Sciatic nerve (tissue), 2 donors: ENCODE measurements at places on chromosomes 2 and 18. TPM values are rescaled to one million over a fixed set of nuclear protein-coding genes. Genes with fewer than 3 reads are reported as not detected.

MARCO gene
- 22.0 TPM for total RNA-seq

LYPD6 gene
- total RNA-seq = 10.0 TPM

ZSWIM2 gene
- not detected for total RNA-seq

PRKAG3 gene
- total RNA-seq = 0.49 TPM

LDLRAD4 gene
- total RNA-seq = 27.1 TPM

ACADL gene
- 32.4 TPM for total RNA-seq

COL3A1 gene
- total RNA-seq = 191 TPM

DNA sequence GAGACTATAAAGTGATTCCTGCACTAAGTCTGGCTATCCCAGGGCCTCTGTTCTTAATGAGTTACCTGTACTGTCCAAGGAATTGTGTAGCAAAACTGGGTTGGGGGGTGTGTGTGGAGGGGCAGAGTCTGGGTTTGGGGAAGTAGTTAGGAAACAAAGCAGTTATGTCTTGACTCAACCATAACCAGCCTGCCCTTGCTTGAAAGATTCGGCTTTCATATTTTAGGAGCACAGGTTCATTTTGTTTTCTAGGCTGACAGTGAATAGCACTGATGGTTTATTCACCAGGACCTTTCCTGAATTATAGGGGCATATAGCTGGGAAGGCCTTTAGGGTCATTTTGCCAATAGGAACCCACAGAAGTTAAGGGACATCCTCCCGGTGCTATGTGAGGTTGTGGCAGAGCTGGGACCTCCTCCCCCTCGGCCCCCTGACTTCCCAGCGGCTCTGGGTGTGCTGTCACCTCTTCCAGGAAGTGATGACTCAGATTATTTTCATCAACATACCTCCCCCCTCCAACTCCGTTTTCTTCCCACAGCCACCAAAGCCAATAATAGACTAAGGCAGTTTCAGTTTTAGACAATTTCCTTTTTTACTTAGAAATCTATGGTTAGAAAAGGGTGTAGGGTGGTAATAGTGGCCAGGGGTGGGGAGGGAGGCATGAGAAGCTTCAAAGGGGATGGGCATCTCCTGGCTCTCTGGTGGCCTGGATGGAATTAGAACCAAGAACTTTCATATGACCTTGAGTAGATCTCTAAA is 44.8 kb downstream of the SETBP1 start:
- no peak for DNase-seq

- DNase-seq = no peak
Observed at GRCh38 chr2:236571145-236571544, 1.5 kb downstream of the ACKR3 start.

DNA sequence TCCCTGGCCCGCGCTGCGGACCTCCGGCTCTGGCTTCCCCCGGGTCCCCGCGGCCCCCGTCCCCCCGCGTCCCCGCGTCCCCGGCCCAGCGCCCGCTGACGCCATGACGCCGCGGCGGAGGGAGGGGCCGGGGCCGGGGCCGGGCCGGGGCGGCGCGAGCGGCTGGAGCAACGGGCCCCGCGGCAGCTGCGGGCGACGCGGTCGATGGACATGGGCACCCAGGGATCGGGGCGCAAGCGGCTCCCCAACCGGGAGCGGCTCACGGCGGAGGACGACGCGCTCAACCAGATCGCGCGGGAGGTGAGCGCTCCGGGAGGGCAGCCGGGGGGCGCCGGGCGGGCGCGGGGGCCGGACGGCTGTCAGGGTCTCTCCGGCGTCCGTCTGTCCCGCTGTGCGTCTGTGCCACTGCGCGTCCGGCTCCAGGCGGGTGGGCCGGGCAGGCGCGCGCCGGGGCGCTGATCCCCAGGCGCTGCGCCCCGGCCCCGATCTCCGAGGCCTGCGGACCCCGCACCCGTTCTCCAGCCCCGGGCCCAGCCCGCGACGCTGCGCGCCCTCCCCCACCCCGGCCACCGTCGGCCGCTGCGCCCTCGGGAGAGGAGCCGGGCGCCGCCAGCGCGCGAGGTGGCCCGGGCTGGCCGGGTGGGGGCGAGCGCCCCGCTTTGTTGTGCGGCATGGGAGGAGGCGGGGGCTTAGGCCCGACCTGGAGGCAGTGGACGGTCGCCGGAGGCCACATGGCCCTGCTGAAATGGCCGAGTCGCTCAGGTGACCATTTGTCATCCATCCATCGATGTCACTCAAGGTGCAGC is at the start of gene LRRFIP1:
LRRFIP1 (plus strand) TSS at position 147 of the 806 bp plus-strand sequence; CDS start at position 205, 58 bp downstream.
- peak; percentile 60 for DNase-seq

GRCh38 chr18:5064841-5065370 is 132.2 kb downstream of the AKAIN1 start:
- DNase-seq = no peak

DNA sequence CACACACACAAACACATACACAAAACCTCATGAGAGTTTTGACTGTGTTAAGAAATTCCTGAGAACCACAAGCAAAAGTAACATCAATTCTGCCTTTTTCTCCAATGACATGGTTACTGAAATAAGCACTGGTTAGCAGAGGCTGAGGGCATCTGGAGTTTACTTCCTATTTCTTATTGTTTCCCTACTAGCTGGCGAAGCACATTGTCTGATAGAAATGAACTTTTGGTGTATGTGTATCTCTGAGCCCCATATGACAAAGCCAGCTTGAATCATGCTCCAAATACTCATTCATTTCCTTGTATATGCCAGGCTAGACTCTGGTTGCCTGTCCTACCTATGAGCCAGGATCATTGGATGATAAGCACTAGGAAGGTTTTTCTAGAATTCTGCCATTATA is 203.1 kb downstream of the NCKAP5 start:
- DNase-seq = no peak

GRCh38 chr18:9055626-9056025 is 46.9 kb upstream of the NDUFV2 start:
- DNase-seq = no peak

DNA sequence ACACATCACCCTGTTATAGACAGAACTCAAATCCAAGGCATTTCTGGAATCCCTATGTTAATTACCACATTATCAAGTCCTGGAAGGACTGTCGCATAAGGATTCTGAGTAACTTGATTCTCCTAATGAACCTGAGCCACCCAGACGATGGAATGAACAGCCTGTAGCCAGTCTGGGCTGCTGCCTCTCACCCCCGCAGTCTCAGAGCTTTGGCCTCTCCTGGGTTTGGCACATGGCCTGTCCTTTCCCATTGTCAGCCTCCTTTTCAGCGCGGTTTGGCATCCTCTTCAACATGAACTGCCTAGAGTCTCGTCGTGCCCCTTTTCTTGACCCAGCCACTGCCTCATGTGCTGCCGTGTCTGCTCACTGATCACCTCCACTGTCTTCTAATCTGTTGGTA is 147.6 kb downstream of the SLC8A1 start:
- no peak for DNase-seq

GRCh38 chr2:127542231-127542630 is 6.7 kb downstream of the MYO7B start:
- no peak for DNase-seq

DNA sequence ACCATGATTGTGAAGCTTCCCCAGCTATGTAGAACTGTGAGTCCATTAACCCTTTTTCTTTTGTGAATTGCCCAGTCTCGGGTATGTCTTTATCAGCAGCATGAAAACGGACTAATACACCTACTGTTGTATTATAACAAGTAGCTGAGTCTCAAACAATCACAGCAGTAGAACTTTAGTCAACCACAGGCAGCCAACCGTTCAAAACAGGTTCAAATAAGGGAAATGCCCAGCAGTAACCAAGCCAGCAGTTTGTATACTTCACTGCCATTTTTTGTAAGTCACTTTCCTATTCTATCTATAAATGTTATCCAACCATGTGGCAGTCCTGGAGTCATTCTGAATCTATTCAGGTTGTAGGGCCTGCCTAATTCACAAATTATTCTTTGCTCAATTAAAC is 1560.6 kb upstream of the SLC39A10 start:
- DNase-seq = no peak
